ENCODE measurements at places on chromosomes 5 and 9.

GRCh38 chr5:159682623-159683022 lies 233.7 kb upstream of the ADRA1B start:
- no peak for DNase-seq

DNA sequence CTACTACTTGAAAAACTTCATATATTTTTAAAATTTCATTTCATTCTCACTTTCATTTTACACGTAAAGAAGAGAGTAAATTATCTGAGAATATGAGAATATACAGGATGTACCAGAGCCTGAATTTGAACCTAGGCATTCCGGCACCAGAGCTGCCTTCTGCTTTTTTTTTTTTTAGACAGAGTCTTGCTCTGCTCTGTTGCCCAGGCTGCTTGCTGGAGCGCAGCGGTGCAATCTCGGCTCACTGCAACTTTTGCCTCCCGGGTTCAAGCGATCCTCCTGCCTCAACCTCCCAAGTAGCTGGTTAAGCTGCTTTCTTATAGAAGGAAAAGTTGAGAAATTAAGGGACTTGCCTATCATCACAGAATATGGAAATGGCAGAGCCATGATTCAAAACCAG lies 540.1 kb downstream of the EBF1 start:
- no peak for DNase-seq

- no peak for DNase-seq
Observed at GRCh38 chr9:121472446-121472845, 27.2 kb downstream of the GGTA1 start.

- DNase-seq, result no peak
Observed at GRCh38 chr5:138359621-138360020, 7.1 kb downstream of the KDM3B start.

DNA sequence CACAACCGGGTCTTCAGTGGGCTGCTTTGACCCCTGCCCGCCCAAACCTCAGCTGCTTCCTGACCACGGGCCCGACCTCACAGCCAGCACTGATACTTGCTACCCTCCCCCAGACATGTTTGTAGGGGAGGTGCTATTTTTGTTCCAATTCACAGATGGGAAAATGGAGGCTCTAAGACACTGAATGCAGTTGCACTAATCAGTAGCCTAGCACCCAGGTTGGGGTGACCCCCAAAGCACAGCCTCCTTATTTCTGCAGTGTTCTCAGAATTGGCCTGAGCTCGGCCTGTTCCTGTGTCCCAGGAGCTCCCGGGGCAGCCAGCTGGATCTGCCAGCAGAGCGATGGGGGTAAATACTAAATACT lies 22.6 kb downstream of the LAMC3 start:
- no peak for DNase-seq

DNA sequence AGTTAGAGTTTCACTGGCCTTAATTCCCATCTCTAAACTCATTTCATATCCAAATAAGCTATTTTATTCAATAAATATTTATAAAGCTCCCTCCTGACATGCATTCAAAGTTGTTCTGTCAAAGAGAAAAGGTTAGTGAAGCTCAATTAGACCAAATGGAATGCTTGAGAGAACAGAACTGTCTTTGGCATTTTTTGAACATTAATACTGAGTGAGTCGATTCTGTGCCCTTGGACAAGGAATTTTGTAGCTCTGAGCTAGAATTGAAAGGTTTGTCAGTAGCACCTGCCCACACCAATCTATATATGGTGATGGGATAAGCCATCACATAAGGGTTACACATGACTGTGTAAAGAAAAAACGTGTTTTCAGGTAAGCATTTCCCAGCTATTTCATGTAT lies 631.2 kb upstream of the CCNG1 start:
- no peak for DNase-seq

- no peak for DNase-seq
Observed at GRCh38 chr9:93151097-93151784, 17.2 kb upstream of the NINJ1 start.

DNA sequence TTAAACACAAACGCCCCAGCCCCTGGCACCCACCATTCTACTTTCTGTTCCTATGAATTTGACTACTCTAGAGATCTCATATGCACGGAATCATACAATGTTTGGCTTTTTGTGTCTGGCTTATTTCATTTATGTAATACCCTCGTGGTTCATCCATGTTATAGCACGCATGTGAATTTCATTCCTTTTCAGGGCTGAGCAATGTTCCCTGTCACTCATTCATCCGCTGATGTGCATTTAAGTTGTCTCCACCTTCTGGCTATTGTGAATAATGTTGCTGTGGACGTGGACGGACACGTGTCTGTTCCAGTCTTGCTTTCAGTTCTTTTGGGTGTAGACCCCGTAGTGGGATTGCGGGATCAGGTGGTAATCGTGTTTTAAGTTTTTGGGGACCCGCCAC lies 79.9 kb upstream of the BARHL1 start:
- DNase-seq, result no peak

DNA sequence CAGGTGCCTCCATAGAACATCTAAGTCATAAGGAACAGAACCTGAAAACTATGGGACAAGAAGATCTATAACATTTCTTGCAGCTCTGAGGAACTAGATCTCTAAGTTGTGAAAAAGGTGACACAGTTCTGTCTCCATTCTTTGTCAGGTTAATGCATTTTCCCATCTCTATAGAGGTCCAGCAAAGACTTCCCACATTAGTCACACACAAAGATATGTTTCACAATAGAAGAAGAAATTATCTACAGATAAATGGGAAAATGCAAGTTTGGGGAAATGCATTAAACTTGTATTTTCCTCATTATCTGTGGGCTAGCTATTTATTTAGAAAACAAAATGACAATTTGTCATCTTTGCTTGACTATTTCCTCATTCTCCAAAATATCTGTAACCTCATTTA lies 458.6 kb upstream of the PAPPA start:
- DNase-seq, result no peak

DNA sequence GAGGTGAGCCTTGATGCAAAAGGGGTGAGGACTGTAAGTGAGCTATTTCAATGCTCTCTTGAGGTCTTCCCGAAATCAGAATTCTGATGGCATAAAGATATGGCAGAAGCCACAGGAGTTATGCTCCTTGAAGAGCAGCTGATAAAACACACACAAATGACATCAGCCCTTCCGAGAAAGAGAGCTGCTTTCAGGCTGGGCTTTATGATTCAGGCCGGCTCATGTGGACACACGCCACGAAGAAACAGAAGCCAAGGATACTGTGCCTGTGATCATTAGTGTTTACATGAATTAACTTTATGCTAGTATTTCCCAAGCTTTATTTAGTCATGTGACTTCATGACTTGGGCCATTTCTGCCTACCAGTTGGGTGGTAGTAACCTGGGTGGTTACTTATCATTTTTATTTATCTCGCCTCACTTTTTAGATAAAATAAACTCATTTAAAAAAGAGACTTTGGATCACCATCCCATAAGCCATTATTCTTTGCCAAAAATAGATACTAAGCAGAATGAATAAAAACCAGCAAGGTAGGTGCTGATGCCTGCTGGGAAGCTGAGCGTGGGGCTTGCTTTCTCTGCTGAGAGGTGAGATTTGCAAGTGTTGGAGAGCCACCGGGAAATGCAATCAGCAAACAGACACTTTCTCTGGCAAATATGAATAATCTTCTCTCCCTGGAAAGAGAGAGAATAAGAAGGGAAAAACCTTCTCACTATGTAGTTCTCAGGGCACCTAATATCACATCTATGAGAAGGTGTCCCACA lies 73.0 kb upstream of the SLC25A51 start:
- DNase-seq, result no peak

DNA sequence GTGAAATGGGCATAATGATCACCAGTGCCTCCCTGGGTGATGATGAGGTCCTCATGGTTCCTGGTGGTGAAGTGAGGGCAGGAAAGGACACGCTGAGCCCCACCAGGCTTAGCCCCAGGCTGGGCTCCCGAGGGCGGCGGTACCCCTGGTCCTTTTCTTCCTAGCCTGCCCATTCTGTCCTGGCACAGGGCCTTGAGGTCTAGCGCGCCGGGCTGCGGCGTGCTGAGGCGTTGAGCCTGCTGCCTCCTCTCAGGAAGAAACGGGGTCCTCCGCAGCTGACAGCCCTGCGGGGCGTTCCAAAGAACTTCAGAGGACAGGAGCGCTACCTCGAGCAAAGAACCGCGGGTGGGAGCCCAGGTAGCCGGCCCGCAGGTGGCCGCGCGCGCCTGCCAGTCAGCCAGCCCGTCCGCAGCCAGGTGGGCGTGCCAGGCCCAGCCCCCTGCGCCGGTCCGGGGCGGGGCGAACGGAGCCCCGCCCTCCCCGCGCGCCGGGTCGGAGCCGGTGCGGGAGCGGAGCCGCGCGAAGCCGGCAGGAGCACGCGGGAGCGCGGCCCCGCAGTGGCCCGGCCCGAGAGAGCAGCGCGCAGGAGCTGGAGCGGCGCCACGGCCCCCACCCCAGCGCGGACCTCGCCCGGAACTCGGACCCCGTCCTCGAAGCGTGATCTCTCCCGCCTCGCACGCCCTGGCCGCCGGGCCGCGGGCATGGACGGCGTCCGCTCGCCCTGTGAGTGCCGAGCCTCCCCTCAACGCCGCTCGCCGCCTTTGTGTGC lies at the start of gene WNK2:
TSS of gene WNK2 (plus strand) at position 477 of the 769 bp plus-strand sequence. CDS start 791 bp downstream, outside the sequence.
- DNase-seq, result no peak

- no peak for DNase-seq
Observed at GRCh38 chr9:74630228-74630627, 133.1 kb downstream of the RORB start.

DNA sequence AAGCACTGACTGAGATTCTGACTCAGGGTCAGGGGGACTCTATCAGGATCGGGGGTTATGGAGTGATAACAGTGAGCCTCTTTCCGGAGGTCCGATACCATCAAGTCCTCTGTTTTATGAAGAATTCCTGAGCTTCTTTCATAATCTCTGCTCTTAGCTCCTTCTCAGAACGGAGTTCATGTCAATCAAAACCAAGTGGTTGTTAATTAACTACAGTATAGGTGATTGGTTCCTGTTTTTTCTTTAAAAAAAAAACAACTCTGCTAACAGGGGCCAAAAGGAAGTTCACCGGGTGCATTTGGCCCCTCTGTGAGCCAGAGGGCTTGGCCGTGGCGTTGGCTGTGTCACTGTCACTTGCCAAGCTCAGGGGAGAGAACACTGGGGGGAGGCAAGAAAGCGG lies 4.0 kb downstream of the GFI1B start:
- DNase-seq, result no peak

GRCh38 chr9:127518091-127518856 lies 67.0 kb downstream of the LRSAM1 start:
- DNase-seq, result no peak

DNA sequence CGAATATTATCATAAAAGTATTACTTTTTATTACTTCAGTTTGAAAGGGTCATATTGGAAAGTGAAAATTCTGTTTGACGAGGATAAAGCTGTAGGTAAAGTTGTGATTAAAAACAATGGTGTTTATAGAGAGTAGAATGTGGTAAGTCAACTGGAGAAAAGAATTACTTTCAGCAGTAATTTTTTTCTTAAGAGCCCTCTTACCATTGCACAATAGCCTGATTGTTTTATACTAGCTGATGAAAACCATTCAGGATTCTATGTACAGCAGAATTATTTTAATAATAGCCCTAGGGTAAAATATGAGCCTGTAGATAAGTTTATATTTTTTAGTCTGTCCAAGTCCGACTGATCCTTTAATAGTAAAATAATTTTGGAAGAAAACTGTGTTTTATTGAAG lies 16.6 kb downstream of the CDC42SE2 start:
- DNase-seq, result no peak

DNA sequence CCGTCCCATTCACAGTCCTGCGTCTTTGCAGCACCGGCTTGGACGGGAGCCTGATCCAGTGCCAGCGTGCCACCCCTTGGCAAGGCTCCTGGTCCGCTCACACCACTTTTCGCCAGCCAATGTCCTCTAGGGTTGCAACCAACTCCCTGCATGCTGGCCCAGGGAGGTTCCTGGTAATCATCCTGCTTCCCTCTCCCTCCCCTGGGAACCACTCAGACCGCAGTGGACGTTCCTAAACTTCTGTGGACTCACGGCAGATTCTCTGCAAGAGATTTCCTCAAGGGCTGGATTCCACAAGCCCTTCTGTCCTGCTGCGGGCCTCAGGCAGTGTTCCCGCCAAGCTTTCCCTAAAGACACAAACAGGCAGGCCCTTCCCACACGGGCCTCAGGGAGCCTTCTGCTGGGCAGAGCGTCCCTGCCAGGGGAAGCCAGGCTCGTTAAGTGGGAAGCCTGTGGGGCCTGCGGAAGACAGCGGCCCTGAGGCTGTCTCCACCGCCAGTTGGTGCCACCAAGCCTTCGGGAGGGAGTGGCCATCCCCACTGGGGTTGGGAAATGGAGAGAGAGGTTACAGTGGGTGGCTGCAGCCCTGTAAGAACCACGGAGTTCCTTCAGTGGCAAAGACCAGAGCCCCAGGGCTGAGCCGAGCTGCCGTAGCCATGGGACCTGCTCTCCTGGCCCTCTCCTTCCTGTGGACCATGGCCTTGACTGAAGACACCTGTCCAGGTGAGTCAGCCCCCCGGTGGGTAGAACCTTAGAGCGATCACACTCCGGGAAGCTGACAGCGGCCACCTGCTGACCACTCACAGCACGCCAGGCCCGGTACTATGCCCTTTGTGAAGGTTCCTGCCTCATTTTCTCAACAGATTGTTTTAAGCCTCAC lies 16.4 kb upstream of the FCN2 start:
- DNase-seq, result no peak

- DNase-seq, result no peak
Observed at GRCh38 chr5:58629271-58630159, 46.6 kb downstream of the RAB3C start.

DNA sequence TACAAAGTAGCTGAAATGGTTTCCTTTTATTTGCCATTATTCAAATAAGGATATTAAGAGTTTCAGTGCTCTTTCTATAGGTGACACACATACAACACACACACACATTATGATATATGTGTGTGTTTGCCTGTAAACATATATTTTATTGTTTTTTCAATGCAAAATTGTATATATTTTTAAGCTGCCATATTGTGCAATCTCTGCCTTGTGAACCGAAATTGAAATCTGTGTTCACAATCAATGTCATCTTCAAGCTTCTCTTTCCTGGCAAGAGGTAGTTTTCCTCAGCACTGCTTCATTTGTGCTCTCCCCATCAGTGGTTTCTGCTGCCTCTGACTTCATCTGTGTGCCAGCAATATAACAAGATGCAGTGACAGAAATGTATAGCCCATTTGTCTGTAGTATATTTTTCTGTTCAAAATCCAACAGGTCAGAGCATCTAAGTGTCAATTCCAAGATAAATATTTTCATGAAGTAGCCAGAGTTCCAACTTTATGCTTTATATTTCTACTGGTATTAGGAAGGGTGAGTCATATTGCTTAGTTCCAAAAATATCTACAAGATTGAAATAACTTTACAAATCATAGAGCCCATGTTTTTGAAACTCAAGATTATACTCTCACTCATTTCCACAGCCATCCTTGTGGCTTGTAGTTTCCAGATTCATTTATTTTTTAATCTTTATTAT lies 1704.8 kb upstream of the CDH9 start:
- DNase-seq, result no peak

Measured in stimulated activated CD8-positive, alpha-beta memory T cell treated with anti-CD3 and anti-CD28 coated beads, Interleukin-12 subunit alpha, Interleukin-12 subunit beta, amount 100 ng/mL, for 1 hour (primary cell).